ENCODE measurements at places on chromosomes 11 and 22.

DNA sequence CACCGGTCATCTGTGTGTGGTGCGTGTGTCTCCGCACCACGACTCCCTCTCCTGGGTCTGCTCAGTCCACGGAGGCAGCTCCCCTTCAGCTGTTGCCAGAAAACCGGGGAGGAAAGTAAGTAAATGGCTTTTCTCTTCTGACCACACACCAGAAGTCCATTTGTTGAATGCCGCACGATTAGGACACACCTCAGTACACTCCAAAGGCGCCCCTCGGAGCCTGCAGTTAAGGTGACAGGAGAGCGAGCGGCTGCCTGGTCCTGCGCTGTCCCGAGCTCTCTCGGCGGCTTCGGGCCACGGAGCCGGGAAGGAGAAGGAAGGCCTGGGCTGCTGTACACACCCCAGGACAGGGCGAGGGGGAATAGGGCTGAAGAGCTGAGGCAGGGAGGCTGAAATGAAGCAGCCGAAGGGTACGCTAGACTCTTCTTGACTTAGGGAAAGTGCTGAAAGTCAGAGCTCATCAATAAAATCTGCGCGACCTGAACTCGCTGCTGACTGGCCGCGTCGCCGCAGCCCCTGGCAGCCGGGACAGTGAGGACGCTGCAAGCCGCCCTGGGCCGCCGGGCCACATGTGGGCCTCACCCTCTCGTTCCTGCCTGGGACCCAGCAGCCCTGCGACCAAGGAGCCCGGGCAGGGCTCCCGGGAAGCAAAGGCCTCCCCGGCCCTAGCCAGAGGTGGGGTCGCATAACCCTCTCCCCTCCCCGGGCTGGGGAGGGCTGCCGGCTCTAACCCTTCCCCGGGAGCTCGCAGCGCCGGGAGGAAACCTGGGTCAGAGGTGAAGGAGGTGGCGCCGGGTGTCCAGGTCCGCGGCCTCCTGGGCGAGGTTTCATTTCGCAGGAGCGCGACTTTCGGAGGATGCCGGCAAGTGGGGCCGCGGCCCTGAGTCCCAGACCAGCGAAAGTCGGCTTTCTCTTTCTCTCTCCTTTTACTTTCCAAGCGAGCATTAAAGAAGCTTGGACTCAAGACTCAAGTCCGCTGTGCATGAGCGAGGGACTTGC lies 1.6 kb upstream of the PAX6 start:
- DNase-seq = no peak

- DNase-seq = no peak
Observed at GRCh38 chr11:4054643-4055042, 40.0 kb upstream of the RRM1 start.

DNA sequence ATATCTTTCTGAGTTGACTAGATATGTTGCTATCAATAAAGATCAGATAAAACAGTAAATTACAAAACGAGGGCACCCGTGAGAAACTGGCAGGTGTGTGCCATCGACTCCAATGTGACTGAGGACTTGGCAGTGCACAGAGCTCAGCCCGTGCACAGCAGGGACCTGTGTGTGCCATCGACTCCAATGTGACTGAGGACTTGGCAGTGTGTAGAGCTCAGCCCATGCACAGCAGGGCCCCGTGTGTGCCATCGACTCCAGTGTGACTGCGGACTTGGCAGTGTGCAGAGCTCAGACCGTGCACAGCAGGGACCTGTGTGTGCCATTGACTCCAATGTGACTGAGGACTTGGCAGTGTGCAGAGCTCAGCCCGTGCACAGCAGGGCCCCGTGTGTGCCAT lies 347.2 kb upstream of the B3GAT1 start:
- no peak for DNase-seq

DNA sequence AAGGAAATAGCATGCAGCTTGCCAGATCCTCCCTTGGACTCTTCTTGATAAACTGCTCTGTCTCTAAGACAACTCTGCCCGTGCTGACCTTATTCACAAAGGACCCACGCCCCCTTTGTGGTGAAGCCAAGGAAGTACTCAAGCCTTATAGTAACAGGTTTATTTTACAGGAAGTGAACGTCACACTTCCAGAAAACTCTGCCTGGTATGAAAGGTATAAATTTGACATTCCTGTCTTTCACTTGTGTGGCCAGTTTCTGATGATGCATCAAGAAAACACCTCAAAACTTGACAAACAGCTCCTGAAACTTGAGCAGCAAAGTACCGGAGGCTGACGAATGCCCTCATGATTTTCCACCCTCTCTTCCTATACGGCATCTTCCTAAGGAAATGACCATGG lies 12.5 kb upstream of the PELI3 start:
- no peak for DNase-seq

- peak; percentile 72 for DNase-seq
Observed at GRCh38 chr11:96045622-96046456, 121.9 kb upstream of the MTMR2 start.

GRCh38 chr11:82718821-82719220 lies 14.8 kb downstream of the FAM181B start:
- DNase-seq = no peak

DNA sequence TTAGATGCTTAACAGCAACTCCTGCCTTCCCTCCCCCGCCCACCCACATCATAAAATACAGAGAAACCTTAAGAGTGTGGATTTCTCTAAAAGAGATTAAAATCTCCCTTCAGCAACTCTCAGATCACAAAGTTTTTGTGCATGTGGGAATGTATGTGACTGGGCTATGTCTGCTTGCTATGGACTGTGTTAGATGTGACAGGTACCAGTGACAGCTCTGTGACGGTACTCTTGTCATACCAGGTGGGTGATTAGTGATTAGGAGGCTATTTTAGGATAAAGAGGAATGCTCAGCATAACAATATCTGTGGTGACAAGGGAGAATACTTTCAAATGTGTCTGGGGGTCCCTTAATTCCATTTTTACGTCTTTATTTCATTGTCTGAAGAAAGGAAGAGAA lies 60.2 kb downstream of the SYT9 start:
- no peak for DNase-seq

GRCh38 chr11:114398303-114398920 lies 1.9 kb downstream of the C11orf71 start:
- no peak for DNase-seq

DNA sequence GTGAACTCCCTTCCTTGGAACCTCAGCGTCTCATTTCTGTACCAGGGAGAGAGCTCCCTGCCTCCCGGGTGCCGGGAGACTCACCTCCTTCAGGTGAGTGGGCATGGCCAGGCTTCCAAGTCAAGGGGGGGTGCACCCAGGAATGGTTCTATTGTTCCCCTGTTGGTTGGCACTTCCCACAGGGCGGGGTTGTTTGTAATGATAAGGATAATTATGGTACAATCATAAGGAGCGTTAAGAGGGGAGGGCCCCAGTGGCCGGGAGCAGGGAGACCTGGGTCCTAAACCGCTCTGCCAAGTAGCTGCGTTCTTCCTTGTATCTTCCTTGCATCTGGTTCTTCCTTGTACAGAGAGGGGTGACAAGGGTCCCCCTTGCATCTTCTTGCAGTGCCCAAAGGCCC lies 79.1 kb downstream of the LRRC32 start:
- no peak for DNase-seq

DNA sequence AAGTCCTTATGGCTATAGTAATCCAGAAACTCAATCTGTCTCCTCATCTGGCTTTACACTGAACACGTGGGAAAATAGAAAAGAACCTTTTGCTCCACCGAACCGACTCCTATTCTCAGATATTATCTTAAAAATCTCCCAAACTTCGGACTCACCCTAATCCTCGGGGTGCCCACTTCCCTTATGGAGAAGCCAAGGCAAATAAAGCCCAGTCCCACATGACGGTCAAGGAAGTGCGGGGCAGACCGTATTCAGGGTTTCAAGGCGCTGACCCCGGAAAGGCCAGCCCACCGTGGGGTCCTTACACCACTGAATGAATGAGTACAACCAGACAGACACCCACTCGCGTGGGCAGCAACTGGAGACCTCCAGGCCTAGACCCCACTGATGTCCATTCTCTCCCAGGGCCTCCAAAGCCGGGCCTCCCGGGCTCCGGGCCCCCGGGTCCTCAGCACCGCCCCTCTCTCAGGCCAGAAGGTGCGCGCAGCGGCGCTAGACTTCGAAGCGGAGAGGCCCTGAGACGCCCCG lies 489 bp downstream of the NUP98 start:
- no peak for DNase-seq

- DNase-seq = no peak
Observed at GRCh38 chr11:71178076-71178475, 74.3 kb downstream of the SHANK2 start.

DNA sequence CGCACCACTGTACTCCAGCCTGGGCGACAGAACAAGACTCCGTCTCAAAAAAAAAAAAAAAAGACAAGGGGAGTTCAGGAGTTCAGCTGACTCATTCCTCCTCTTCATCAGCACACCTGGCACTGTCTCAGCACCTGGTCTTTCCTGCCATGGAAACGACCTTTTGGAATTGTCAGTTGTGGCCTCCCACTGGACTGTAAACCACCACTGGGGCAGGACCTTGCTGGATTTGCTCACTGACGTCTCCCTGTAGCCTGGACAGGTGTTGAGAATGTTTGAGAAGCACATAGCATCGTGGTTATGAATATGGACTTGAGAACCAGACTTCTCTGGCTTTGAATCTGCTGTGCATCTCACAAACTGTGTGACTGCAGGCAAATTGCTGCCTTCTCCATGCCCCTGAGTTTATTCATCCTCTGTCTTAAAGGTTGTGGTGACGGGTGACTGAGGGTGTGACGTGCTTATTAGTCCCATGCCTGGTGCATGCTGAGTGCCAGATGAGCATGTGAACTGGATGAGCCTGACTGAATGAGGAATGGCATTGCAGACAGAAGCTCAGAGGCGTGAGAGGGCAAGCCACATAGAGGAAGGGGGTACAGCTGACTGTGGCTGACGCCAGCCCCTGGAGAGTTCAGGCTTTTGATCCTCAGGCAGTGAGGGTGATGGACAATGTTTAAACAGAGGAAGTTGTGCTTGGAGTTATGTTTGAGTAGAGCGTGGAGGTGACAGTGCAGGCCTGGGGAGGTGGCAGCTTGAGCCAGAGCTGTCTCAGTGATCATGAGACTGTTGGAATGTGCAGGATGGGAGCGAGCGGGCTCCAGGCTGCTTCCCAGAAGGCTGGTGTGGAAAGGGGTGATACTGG lies 12.7 kb downstream of the TOM1 start:
- no peak for DNase-seq

DNA sequence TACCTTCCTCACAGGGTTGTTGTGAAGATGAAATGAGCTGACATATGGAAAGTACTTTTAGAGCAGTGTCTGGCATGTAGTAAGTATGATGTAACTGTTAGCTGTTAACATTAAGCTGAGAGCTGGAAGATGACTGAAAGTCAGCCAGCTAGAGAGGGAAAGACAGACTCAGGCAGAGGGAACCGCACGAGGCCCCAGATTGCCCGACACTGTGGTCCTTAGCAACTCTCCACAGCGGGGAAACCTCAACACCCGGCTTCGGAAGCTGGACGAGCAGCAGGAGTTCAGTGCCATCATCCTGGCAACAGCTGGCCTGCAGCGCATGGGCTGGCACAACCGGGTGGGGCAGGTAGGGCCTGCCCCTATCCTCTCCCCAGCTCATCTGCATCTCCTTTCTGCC lies 6.5 kb downstream of the HMBS start:
- peak; percentile 50 for DNase-seq

DNA sequence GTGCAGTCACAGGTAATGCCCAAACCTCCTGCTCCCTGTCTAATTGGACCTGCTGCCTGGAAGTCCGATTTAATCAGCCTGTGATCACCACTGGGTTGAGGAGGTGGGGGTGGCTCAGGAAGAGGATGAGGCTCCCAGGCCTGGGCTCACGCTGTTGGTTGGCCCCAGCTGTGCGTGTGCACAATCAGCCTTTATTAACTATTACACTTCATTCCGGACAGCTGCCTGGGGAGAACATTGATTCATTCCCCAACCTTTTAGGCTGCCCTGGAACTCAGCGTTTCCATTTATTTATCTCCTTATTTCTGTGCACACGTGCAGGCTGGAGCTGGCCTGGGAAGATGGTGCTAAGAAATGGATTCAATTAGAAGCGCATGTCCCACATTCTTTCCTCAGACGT lies 123.4 kb downstream of the DSCAML1 start:
- DNase-seq = no peak

DNA sequence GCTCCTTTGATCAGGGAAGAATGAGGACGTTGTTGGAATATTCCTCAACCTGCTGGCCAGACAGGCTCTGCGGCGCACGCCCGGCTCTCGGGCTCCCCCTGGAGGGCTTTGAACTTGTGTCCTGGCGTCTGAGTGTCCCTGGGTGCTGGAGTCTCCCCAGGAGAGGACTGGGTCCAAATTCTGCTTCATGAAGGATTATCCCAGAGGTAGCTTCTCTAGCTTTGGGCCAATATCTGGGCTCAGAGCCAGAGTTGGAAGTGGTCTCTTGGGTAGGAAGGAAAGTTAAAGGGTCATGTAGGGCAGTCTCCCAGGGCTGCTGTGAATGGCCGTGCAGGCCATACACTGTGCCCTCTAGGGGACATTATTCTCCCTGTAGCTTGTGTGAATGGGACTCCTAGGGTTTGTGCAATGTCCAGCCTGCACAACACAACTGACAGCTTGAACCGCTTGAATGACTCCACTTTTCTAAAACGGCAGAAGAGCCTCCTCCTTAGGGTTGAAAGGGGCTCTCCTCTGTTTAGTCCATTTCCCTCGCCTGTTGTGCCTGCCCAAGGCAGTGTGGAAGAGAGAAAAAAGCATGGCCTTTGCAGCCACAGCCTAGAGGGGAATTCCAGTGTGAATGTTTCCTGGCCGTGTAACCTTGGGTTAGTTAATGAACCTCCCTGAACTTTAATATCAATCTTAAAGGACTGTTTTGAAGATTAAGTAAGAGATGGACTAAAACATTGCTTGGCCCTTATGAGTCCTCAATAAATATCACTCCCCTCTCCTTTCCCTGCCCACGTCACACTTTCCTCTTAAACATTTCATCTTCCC lies 111.2 kb upstream of the THY1 start:
- DNase-seq = no peak

- peak; percentile 59 for DNase-seq
Observed at GRCh38 chr11:30016588-30017363, at the start of gene KCNA4. KCNA4 (minus strand) TSS chr11:30017030; CDS start chr11:30012678, 4,352 bp downstream.

DNA sequence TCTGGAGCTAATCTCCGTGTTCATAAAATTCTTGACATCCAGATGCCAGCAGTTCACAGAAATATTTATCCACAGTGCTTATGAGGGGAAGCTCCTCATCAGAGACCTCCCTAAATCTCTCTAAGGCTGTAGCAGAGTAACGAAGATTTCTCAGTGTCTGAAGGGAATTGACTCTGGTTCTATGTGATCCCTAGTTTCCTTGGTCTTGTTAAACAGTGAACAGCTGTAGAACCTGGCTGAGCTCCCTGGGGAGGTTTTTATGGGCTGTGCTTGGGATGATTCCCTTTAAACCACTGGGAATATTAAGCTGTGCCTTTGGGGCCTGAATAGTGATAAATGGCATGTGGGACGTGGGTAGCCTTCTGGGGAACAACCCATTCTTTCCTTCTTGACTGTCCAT lies 43.7 kb upstream of the ARHGAP20 start:
- DNase-seq = no peak
